Motor neuron (in vitro differentiated cells): ENCODE measurements at places on chromosomes 11 and 22.

- peak; percentile 39 for ATAC-seq
Measured at GRCh38 chr22:20117633-20118299, 740 bp upstream of the TRMT2A start.

- ATAC-seq, result no peak
Measured at GRCh38 chr11:3885855-3886254, 30.4 kb downstream of the STIM1 start.

GRCh38 chr11:31714840-31715239 lies 96.3 kb downstream of the PAX6 start:
- ATAC-seq, result no peak

DNA sequence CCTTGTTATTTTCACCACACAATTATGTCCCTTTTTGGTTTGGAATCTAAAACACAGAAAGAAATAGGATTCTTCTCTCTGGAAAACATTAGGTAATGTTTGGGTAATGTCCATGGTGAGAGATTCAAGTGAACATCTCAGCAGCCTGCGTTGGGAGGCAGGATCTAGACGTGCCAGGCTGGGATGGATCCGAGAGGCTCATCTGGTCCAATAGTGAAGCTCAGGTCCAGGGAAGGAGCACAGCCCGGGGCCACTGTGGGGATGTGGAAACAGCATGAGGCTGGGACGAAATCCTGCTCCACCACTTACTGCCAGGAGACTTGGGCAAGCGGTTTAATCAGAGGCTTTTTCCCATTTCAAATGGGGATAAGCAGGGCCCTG lies 109.9 kb downstream of the CSNK2A3 start:
- peak; percentile 33 for ATAC-seq

- ATAC-seq, result no peak
Measured at GRCh38 chr11:131681920-131682319, 311.5 kb downstream of the NTM start.
